ENCODE measurements at places on chromosomes 11 and 22. TPM values are rescaled to one million over a fixed set of nuclear protein-coding genes. Genes with fewer than 3 reads are reported as not detected.

- DNase-seq: no peak
These were observed 43.6 kb upstream of the OR4B1 start for GRCh38 chr11:48172818-48173609.

GRCh38 chr22:23565305-23565914 is 14.7 kb downstream of the IGLL1 start:
- DNase-seq: no peak

DNA sequence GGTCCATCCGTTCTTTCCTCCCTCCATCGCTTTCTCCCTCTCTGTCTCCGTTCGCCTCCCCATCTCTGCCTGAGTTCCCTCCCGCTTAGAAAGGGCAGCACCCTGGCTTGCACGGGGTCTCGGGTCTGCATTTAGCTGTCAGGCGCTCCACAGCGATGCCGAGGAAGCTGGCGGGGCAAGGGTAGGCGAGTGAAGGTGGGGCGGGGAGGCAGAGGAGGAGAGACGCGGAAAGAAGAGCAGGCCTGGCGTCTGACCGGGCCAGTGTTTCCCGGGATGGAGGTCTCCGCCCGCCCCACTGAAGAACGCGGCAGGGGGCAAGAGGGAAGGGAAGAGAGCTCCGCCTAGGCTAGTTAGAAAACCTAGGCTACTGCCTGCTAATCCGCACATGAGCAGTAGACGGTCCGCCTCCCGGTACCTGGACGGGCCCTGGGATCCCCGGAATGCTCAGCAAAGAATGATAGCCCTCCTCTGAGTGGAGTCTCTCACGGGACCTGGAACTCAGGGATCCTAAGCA is 3922.5 kb upstream of the OR11H1 start:
- no peak for DNase-seq

CD248 gene
- not detected for total RNA-seq

SHANK3 gene
- total RNA-seq: 4.0 TPM

GRCh38 chr11:65329944-65330403 is 3.7 kb upstream of the DPF2 start:
- peak; percentile 47 for DNase-seq

DNA sequence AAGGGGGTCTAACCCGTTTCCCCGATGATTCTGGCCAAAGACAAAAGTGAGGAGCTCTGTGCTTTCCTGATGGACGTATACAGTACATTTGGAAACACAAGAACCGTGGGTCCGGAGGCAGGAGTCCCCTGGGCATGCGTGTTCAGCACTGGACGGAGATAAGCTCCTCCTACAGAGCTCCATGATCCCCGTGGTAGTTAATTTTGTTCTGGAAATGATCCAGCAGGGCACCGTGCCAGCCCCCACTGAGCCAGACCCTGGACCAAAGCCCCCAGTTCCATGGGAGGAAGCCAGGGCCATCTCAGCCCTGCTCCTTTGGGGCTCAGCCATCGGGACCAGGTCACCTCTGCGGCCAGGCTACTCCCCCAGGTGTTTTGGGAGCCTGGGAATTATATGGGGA is 83.3 kb downstream of the TRMU start:
- DNase-seq: no peak

DNA sequence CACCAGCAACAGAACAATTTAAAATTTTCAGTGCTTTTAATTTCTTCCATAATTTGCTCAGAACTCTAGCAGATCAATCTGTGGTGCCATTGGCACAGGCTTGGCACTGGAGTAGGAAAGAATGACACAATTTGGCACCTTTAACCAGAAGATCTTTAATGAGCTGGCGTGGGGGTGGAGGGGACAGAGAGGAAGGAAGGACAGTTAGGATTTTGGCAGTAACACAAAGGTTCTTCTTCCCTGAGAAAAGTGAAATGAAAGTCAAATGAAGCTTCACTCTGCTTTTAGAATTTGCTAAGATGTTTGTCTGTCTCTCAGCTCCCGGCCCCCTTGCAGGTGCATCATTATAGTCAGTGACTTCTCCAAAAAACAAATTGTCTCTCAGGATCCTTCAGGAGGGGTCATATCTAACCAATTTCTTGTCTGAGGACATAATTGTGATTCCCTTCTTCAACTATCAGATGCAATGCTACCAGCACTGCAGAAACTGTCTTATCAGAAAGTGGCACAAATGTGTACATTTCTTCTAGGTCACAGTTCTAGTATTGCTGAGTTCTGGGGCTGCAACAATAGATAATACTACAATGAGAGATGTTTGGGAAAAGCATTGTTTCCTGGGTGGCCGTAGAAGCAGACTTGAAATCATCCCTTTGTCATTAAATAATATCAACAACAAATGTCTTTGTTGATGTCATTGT is 66.8 kb downstream of the CSTPP1 start:
- DNase-seq: no peak

SLC22A25 gene
- not detected for total RNA-seq

GRCh38 chr22:47392729-47393128 is 630.3 kb downstream of the TBC1D22A start:
- no peak for DNase-seq

DNA sequence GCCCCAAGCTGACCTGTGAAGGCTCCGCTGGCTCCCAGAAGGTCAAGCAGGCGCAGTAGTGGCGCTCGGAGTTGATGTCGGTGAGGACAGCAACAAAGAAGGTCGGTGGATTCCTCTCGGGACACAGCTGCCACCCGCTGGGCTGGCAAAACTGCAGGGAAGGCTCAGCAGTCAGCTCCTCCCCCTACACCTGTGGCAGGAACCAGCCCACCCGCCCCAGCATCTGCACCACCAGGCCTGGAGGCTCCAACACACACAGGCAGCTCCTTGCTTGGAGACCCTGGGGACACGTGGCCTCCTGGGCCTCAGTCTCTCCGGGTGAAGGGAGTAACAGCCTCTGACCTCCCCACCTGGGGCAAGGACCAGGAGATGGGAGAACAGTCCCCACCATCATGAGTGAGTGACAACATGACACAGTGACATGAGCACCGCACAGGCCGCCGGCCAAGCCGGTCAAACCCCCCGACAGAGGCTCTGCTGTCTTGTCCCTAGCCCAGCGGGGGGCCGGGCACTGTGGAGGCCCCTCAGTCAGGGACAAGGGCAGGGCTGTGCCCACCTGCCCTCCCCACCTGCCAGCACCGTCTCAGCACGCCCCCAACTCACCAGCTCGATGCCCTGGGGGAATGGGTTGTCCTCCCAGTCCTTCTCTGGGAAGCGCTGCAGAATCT is 6.9 kb downstream of the SBF1 start:
- no peak for DNase-seq

FAM111A gene
- total RNA-seq: 40.8 TPM

DBX1 gene
- not detected for total RNA-seq

DNA sequence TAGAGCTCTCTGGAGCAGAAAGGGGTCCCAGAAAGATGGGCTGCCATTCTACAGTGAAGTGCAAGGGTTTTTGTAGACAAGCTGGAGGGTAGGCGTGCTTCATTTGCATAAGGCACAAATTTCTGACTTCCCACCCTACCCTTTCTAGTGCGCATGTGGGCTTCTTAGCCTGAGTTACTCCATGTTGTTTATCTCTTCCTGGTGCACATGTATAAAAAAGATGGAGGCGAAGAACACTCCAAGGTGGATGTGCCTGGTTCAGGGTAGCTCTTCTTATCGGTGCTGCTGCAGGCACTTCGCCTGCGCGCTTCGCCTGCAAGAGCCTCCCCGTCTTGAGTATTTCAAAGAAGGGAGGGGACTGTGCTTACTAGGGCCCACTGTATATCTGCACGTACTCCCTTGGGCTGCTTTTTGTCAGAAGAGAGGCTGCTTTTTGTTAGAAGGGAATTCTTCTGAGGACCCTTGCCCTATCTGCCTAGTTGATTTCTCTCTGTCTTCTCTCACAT is 1047.3 kb upstream of the CNTN5 start:
- no peak for DNase-seq

GRCh38 chr22:42794551-42795510 is 62.2 kb downstream of the ARFGAP3 start:
- DNase-seq: no peak

DNA sequence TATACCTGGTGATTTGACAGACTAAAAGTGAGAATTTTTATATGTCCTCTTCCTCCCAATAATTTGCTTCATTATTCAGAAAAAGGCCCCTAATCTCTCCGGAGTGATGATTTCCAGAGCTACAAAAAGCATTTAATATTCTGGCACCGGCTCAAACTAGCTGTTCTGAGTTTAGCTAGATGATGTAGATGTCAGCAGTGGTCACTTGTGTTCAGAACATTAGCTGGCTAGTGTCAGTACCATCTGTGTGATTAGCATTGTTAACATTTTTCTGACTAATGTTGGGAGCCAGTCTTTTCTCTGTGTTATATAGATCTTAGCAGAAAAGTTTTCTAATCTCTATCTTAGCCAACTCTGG is 68.7 kb upstream of the RRM1 start:
- no peak for DNase-seq

DNA sequence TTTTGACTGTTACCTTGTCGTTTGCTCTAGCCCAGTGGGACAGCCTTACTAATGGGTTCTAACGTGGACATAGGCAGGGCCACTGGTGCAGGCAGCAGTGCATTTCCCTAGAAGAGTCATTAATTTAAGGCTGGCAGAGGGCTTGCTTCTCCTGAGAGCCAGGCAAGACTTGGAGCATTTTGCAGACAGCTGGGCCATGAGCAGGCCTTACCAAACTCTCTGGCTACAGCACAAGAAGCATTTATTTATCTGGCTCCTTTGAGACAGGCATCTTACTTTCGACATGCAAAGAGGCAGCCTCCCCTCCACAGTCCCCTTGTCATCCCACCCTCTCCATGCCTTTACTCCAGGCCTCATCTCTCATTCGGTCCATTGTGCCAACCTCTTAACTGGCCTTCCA is 139.9 kb downstream of the CSNK2A3 start:
- no peak for DNase-seq

- no peak for DNase-seq
These were observed 6.6 kb upstream of the ARAP1 start for GRCh38 chr11:72758690-72759389.

DGAT2 gene
- 1.2 TPM for total RNA-seq

DNA sequence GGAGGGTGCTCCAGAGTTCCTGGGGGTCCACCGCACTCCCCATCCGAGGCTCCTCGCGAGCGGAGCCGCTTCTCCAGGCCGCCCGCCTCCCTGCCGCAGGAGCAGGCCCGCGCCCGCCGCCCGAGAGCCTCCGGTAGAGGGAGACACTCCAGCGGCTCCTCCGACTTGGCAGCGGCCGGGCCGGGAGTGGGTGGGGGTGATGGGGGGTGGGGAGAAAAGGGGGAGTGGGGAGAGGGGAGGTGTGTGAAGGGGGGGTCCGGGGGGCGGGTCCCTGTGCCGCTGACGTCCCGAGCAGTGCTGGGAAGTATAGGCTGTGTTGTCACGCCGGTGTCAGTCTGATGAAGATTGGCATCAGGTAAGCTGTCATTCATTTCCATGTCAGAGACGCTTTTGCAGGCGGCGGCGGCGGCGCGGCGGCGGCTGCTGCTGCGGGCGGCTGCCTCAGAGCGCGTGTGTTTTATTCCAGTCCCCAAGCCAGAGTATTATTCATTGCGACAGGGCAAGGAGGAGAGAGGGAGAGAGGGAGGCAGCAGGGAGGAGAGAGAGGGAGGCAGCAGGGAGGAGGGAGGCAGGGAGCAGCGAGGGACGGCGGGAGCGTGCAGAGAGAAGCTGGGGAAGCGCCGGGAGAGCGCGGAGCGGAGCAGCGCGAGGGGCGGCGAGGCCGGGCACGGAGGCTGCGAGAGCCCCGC is at the start of gene PKNOX2:
Gene PKNOX2, plus strand, starts transcription at position 330 of the 689 bp plus-strand sequence. CDS start 186,555 bp downstream, outside the sequence.
- no peak for DNase-seq

GRCh38 chr11:12075822-12076821 is 34.3 kb upstream of the MICAL2 start:
- peak; percentile 100 for DNase-seq

DNA sequence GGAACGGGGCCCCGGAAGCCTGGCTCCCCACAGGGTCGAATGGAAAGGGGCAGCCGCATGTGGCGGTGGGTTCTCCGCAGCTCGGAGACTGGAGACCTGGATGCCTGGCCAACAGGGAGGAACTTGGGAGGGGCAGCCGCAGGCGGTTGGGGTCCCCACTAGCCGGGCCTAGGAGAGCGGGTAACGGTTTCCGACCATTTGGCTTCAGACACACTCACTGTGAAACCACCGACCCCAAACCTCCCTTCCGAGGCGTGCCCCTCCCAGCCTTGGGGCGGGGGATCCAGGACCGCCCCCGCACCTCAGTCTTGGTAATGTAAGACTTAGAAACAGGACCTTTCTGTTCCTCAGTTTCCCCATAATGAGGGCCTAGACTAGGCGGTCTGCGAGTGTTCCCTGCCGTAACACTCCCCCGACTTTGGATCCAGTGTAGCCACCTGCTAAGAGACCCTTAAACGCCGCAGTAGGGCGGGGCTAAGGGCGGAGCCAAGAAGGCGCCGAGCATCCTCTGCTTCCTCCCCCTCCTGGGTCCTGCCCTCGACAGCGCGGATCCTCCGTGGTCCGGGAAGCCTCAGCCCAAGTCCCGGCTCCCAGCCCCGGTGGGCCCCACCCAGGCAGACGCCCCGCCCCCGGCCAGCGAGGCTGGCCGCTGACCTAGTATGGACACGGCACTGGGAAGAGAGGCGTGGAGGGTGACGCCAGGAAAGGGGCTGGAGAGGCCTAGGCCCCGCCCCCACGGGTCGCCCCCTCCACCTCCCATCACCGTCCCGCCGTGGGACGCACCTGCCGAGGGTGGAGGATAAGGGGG is 1.8 kb upstream of the RASGRP2 start:
- DNase-seq: no peak

GRCh38 chr11:2576111-2576510 is 123.7 kb downstream of the KCNQ1OT1 start:
- DNase-seq: no peak

DNA sequence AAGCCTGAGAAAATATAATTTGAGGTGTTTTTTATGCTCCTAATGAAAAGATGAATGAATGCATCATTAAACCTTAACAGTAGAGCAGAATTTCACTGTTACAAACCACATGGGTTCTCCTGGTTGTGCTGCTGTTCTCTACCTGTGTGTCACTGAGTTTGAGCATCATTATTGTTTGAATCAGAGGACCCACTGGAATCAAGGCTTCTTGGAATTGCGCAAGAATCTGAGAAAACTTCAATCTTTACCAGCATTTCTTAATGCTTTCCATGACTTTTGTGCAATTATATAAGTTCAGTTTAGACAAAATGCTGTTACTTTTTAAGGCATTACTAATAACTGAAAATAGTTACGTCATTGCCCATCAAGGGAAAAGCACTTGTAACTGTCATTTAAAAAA is 18.8 kb upstream of the RBX1 start:
- DNase-seq: no peak

YIF1A gene
- total RNA-seq: 155 TPM

PEX16 gene
- total RNA-seq: 20.4 TPM
